ENCODE measurements at places on chromosomes 2 and 18.

GRCh38 chr2:31828891-31829290, 181.9 kb downstream of the MEMO1 start:
- no peak for DNase-seq

DNA sequence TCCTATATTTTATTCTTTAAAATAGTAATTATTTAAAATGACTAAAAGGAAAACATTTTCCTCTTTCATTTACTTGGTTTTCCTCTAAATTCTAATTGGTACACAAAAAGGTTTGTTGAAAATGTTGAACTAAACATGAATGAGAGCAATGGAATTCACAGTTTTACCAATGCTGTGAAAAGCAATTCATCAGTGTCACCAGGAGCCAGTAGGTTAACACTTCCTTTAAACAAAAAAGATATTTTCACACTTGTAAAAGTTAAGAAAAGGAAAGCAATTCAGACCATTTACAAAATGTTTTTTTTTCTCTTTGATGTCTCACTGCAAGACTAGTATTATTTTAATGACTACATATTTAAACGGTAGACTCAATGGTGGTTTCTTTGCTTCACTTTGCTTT, 341.6 kb downstream of the RIT2 start:
- no peak for DNase-seq

DNA sequence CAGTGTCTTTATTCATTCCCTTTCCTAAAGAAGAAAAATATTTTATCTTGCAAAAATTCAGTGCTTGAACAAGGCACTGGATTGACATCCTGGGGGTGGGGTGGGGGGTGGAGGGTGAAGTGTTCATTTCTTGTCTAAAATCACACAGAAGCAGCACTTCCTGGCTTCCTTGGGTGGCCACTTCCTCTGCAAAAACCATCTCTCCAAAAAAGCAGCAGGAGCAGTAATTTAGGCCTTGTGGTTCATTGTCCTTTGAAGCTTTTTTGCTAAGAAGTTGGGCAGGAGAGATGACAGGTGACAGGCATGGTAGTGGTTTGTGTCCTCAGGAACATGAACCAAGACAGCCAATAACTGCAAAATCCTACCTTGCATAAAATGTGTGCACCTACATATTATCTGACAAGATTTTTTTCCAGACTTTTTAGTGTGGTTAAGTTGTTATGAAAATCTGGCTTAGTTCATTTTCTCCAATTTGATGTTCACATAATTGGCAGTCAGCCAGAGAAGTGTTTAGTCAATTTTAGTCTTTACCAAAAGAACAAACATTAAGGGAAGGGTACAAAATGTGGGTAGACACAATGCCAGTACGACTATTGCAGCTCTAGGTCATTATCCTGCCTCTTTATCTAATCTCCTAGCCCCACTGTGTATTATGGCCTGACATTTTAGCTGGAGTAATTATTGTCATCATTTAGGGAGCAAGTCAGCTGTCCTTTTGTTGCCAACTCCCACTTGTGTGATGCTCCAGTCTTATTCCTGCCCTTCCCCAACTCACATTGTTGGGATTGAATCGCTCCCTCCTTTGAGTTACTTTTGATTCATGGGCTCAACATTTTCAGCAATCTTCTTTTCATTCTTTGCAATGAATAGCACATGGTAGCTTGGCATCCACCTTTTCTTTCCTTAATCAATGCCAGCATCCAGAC, 177.2 kb downstream of the MYO3B start:
- no peak for DNase-seq

DNA sequence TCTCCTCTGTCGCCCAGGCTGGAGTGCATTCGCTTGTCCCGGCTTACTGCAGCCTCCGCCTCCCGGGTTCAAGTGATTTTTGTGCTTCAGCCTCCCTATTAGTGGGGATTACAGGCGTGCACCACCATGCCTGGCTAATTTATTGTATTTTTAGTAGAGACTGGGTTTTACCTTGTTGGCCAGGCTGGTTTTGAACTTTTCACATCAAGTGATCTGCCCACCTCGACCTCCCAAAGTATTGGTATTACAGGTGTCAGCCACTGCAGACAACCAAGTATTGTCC, 1.1 kb downstream of the RPS27A start:
- DNase-seq, result no peak

DNA sequence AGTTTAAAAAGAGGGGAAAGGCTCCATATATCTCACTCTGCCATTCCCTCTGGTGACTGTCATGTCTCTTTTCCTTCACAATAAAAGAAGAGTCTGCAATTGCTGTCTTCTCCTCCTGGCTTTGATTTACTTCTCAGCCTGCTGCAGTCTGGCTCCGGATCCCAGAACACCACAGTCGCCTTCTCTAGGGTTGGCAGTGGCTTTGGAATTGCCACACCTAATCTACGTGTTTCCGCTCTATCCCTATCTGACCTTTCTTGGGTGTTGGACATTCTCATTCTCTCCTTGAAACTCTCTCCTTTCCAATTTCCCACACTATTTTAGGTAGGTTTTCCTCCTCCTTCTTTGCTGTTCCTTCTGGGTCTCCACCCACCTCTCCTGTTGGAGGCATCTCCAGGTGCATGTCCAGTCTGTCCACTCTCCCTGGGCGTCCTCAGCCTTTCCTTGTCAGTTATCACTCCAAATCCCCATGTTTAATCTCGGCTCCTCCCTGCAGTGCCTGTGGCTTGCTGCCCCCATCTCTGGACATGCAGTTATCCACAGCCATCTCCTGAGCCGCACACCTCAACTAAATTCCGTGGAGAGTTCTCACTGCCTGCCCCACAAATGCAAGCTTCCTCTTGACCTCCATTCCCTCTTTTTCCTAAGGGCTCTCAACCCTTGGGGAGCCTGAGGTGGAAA, 112.8 kb downstream of the KCTD1 start:
- no peak for DNase-seq

GRCh38 chr2:177758591-177759371, 313.8 kb downstream of the PDE11A start:
- DNase-seq, result peak; percentile 82

DNA sequence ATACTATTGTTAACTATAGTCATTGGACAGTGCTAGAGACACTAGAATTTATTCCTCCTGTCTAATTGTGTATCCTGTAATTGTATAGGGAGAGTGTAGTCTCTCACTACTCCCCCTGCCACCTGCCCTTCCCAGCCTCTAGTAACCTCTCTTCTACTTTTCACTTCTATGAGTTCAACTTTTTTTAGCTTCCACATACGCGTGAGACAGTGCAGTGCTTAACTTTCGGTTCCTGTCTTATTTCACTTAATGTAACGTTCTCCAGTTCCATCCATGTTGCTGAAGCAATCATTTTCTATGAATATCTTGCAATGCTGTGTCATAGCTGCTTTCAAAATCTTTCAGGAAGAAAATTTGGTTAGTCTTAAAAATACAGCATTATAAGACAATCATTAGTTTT, 22.8 kb upstream of the RUFY4 start:
- DNase-seq, result peak; percentile 44

- no peak for DNase-seq
Observed at GRCh38 chr2:235495373-235496238, 1.8 kb downstream of the AGAP1 start.

GRCh38 chr2:238339814-238340213, 19.5 kb downstream of the TRAF3IP1 start:
- DNase-seq, result no peak

- DNase-seq, result no peak
Observed at GRCh38 chr2:200492656-200493055, 17.2 kb downstream of the KCTD18 start.

DNA sequence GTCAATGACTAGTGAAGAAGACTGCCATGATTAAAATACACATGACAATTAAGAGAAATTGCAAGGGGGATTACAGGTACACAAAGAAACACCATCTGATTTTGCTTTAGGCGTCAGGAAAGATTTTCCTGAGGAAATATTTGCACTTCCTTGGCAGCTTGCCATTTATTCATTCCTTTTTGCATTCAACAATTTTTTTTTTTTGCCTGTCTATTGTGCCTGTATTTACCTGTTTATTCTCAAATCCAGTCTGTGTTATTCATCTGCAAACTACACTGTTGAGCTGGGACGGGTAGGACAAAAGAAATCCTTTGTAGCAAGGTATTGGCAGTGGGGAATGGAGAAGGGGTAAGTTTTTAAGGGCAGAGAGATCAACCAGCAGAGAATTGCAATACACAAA, 31.8 kb downstream of the SMAD2 start:
- no peak for DNase-seq

- DNase-seq, result no peak
Observed at GRCh38 chr2:205689820-205690219, 7.5 kb downstream of the NRP2 start.

DNA sequence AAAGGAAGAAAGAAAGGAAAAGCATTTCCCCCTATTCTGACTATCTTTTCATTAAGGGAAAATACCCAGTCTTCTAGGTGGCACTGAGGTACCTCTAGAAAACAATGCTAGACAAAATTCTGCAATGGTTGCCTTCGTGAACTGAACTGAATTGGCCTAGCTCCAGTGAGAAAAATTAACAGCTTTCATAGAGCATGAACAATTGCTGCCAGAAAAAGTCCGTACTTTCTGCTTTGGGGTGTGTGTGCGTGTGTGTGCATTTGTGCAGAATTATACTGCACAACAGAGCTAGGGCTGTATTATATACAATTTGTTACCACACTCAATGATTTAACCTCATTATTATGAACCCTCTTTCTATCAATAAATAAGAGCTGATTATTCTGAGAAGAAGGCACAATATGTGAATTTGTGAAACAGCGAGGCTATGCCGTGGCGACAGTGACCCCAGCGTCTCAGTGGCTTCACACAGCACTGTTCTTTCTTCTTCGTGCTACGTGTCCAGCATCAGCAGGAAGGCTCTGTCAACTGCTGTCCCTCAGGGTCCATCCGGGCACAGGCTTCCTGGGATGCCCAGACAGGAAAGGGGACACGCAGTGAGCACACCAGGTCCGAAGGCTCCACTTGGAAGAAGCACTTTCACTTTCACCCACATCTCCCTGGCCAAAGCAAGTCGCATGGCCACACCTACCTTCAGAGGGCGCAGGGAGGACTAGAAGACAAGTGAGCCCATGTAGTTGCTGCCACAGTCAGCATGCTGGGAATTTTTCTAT, 47.5 kb downstream of the PTGR3 start:
- DNase-seq, result peak; percentile 65

- peak; percentile 48 for DNase-seq
Observed at GRCh38 chr18:48295586-48296311, 113.4 kb downstream of the ZBTB7C start.

GRCh38 chr2:5720426-5720825, 28.2 kb downstream of the SOX11 start:
- DNase-seq, result no peak

GRCh38 chr18:50934545-50935211, 33.2 kb upstream of the ELAC1 start:
- DNase-seq, result no peak

DNA sequence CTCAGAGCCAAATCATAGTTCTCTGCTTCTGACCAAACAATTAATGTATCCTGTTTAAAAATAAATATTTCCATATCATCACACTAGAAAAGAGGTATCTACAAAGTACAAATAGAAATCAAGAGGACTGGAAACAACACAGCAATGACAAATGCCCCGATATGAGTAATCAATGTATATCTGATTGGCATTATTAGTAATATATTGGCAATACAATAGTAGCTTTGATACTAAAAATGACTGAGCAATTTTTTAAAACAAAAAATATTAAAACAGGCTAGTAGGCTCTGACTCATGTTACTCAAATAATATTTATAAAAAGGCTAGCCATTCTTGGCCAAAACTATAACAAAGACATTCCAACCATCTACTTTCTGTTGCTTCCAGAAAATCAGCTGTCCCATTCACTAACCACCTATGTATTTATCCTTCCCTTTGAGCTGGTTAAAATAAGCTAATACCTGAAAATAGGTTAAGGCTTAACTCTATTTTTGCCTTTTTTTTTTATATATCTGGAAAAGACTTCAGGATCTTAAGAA, 13.3 kb downstream of the PPP4R3B start:
- no peak for DNase-seq

DNA sequence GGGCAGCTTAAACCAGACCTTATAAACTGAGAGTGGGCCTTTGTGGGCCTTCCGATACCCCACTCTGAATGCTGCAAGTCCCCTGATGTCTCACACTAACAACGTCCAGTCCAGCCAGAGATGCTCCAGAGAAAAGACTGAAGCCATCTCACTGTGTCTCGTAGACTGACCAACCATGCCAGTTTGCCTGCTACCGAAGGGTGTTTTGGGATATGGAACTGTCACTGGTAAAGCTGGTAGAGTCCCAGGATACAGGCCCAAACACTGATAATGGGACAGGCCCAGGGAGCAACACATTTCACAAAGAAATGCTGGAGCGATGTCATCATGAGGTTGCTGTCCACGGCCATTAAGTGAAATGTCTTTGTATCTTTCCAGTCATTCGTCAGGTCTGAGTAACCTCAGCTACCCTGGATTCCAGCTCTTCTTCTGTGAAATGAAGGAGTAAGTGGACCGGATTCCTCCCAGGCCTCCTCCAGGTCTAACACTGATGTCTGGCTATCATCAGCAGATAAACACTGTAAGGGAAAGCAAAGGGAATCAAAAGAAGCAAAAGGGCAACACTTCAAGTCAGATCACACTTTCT, 81.6 kb downstream of the SLC5A7 start:
- no peak for DNase-seq

DNA sequence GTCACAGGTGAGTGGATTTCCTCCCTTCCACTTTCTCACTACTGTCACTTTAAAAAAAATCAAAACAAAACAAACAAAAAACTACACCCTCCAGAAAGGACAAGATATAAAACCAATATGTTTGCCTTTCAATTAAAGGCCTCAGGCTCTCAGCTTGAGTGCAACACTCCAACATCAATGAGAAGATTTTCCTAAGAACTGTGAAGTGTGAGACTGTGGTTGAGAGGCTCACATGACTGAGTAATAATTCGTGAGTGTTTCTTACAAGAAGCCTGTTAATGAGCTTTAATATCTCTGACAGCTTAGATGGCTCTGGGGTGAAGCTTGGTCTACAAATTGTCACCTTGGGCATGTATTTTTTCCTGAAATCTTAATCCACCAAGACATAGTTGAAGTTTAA, 216.1 kb downstream of the ETAA1 start:
- DNase-seq, result no peak

GRCh38 chr2:192195548-192196418, 1.1 kb upstream of the TMEFF2 start:
- peak; percentile 42 for DNase-seq

GRCh38 chr2:120441351-120441700, 95.4 kb downstream of the INHBB start:
- no peak for DNase-seq

GRCh38 chr18:5653802-5654201, 110.0 kb upstream of the EPB41L3 start:
- no peak for DNase-seq

GRCh38 chr2:128513116-128513960, 194.7 kb upstream of the HS6ST1 start:
- DNase-seq, result no peak

GRCh38 chr2:31333046-31333445, 81.5 kb downstream of the XDH start:
- DNase-seq, result no peak

DNA sequence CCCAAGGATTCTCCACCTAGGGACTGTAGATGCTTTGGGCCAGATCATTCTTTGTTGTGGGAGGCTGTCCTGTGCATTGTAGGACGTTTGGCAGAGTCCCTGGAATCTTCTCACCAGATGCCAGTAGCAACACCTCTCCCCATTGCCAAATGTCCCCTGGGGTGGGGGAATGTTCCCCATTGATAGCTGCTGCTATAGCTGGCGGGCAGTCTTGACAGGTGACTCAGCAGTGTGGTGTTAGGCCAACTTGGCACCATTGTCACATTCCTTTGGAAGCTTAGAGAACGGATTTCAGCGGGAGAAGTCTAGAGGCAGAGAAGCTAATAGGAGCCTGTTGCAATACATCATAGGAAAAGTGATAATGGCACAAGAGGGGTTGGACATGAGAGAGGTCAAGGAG, 495.7 kb upstream of the SMIM21 start:
- DNase-seq, result peak; percentile 67

GRCh38 chr2:119149611-119150010, 8.9 kb downstream of the C1QL2 start:
- peak; percentile 20 for DNase-seq

Measured in Ammon's horn (tissue), 1 donor.